ENCODE measurements at places on chromosomes 3 and 15. TPM values are rescaled to one million over a fixed set of nuclear protein-coding genes. Genes with fewer than 3 reads are reported as not detected.
A peak's percentile ranks its signal among the peaks of the same experiment; 100 is the strongest.

GRCh38 chr3:148289159-148289558, 408.5 kb upstream of the AGTR1 start:
- no peak for DNase-seq

GRCh38 chr3:171753025-171753472, 57.2 kb downstream of the PLD1 start:
- peak; percentile 99 for DNase-seq

DNA sequence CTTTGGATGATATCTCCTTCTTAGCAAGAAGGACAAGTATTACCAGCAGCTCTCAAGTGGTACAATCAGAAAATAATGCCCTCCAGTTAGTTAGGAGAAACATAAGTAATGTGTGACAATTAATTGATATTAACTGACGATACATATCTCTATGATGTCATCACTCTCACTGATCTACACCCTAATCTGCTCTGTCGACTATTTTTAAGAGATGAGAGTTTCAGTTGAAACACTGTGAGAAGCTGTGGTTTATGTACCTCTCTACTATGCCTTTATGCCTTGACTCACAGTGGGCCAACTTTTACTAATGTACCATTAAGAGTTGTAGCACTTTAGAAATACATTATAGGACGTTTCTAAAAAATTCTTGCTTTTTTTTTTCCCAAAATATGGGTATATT, 8.6 kb downstream of the CEP152 start:
- no peak for DNase-seq

DNA sequence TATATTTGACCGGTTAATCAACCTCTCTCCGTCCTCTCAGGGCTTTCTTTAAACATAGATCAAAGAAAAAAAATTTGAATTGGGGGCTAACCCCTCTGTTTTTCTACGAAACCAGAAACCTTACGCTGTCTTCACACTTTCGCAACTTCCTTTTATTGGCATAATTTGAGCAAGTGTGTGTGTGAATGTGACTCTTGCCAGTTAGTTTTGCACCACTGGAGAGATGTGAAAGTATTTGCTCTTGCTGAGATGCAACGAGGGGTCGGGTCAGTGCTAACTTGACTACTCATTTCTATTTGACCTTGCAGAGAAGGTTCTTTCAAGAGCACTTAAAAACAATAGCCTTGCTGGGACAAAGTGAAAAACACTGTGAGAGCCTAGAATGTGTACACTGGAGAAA, 81.2 kb downstream of the FAM43A start:
- no peak for DNase-seq

GRCh38 chr3:173889596-173889995, 492.1 kb downstream of the NLGN1 start:
- no peak for DNase-seq

DNA sequence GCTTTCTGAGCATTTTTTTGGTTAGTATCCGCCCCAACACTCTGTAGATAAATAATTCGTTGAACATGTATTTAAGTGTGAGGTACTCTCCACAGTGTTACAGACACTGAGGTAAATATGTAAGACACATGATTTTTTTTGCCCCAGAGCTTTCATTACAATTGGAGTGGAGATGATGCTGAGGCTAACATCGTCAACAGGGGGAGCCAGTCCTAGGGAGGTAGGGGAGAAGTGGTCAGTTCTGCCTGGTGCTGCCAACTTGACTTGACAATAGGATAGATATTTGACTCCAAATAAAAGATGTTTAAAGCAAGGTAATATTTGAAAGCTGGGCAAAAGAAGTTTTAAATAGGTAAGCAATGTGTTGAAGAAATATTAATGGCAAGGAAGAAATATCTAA, 295.7 kb downstream of the UNC13C start:
- DNase-seq: no peak

DNA sequence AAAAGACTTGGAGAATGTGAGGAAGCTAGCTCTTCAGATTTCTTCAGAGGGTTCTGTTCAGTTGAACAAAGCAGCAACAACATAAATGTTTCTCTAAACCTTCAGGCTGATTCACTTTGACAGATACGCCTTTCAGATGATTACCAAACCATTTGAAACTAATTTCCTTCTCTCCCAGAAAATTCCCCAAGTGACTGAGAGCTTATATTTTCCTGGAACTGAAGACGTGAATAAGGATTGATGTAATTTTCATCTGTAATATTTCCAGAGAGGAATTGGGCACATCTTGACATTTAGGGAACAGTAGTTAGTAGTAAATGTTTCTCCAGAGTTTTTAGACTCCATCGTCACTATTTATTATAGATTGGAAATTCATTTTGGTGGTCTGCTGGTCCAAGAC, 108.6 kb upstream of the AADACL2 start:
- DNase-seq: no peak

DNA sequence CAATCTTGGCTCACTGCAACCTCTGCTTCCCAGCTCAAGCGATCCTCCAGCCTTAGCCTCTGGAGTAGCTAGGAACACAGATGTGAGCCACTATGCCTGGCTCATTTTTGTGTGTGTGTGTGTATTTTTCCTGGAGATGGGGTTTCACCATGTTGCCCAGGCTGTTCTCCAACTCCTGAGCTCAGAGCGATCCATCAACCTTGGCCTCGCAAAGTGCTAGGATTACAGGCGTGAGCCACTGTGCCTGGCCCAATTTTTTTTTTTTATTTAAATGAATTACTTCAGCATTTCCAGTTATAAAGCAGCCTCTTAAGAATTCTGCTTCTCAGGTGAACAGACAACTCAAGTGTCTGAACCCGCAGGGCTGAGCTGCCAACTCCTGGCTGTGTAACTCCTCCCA, 20.1 kb upstream of the ST3GAL6 start:
- DNase-seq: no peak

- no peak for DNase-seq
Measured at GRCh38 chr15:101489237-101489598, 289 bp downstream of the PCSK6 start.

Gene TRPM1
- total RNA-seq: under 0.01 TPM

GRCh38 chr3:33111581-33111980, 2.2 kb upstream of the CRTAP start:
- no peak for DNase-seq

DNA sequence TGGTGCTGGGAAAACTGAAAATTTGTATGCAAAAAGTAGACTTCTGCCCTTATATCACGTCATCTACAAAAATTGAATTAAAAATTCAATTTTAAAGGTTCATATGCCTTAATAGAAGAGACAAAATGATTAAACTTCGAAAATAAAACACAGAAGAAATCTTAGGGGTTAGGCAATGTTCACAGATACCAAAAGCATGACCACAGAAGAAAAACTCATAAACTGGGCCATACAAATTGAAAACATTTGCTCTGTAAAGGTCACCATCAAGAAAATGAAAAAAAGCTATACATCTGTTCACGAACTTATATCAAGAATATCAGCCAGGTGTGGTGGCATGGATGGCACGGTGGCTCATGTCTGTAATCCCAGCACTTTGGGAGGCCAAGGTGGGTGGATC, 245.1 kb downstream of the PCCB start:
- no peak for DNase-seq

- DNase-seq: peak; percentile 33
Measured at GRCh38 chr3:55128225-55128823, 200.5 kb upstream of the LRTM1 start.

- no peak for DNase-seq
Measured at GRCh38 chr3:122167630-122168029, 15.8 kb upstream of the CASR start.

Gene SPESP1
- total RNA-seq: 4.2 TPM

GRCh38 chr3:30083315-30083714, 523.1 kb upstream of the TGFBR2 start:
- no peak for DNase-seq

DNA sequence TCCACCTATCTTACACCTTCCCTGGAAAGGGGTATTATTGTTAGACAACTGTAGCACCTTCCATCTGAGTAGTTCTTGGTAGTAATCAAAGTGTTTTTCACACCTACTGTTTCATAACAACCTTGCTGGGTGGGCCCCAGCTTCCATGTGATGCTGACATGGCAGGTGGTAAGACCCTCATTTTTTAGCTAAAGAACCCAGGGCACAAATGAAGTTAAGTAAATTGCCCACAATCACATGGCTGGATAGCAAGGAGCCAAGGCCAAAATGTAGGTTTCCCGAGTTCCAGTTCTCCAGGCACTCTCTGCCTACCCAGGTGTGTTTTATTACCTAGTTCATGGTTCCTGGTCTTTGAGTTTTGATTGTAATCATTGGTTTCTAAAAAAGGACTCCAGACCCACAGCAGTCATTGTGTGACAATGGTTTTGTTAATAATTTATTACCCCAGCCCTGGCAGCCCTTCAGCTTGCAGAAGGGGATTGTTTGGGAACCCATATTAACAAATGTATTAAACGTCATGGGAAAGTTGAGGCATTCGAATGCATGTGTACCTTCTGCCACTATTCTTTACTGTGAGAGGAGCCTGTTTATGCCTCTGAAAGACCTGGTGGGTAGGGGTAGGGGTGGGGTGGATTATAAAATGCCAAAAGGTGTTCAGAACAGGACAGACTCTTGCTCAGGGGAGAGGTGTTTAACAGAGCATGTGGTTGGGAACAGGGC, 222.2 kb upstream of the BHLHE40 start:
- no peak for DNase-seq

Gene REC114
- not detected for total RNA-seq

Gene INO80
- total RNA-seq: 23.7 TPM

Gene GOLGA6L4
- total RNA-seq: 1.3 TPM

DNA sequence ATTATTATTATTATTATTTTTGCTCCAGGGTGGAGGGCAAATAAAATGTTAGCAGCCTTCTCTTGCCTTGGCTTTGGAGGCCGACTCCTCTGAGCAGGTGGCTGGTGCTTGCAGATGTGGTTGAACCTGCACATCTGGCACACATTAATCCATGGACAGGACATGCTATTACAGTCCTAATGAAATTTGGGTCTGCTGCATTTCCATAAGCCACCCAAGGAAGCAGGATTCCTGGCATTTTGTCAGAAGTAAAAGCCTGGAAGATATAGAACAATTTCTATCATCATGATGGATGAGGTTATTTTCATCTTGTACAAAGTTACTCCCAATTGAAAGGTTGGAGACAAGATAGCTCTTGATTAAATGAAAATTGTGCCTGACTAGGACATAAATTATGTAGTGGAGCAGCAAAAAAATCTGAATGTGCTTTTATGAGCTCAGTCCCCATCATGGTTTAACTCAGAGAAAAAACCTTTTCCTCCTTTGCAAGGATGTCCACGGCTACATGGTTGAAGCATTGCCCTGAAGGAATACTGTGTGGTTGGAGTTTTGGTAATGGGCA, 130.9 kb upstream of the RGMA start:
- no peak for DNase-seq

Gene SLC38A3
- total RNA-seq: not detected

Gene CASR
- not detected for total RNA-seq

Gene OXTR
- 0.53 TPM for total RNA-seq

DNA sequence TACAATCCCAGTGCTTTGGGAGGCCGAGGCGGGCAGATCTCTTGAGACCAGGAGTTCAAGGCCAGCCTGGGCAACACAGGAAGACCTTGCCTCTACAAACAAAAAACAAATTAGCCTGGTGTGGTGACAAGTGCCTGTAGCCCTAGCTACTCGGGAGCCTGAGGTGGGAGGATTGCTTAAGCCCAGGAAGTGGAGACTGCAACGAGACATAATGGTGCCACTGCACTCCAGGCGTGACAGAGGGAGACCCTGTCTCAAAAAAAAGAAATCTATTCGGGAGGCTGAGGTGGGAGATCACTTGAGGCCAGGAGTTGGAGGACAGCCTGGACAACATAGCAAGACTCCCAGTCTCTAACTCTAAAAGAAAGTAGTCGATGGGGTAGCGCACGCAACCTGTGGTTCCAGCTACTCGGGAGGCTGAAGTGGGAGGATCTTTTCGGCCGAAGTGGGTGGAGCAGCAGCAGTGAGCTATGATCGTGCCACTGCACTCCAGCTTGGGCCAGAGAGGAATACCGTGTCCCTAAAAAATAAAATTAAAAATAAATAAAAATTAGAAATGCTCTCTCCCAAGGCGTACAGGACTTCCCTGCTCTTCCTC, 775 bp downstream of the C3orf33 start:
- no peak for DNase-seq

- DNase-seq: no peak
Measured at GRCh38 chr3:24145481-24145880, 200.4 kb downstream of the NR1D2 start.

- DNase-seq: no peak
Measured at GRCh38 chr3:175349168-175349567, 490.0 kb downstream of the NAALADL2 start.

- DNase-seq: no peak
Measured at GRCh38 chr15:98802187-98802586, 153.8 kb downstream of the IGF1R start.

DNA sequence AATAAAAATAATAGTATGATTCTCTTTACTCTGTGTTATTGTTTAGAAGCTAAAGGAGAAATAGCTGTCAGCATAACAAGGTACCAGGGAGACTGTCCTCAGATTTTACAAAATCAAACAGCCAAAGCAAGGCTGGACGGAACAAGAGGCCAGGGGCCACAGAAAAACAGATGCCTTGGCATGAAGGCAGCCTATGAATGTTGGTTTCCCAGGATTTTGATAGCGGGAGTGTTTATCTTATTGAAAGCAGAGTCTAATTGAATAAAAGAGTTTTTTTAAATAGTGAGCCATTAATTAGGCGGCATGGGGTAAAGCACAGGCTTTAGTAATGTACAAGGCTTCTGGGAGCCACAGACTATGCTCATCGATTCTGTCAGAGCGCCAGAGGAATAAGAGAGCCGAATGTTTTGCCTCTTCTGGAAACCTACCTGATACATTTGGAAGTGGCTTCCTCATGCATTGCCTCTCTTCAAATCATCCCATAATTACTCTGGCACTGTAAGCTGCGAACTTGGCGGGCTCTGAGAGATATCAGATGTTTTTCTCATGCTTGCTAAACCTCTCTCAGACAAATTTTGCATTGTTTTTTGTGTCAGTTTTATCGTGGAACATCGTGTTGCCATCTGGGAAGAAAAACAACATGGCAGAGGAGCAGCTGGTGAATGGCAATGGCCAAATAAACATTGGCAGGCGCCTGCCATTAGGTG, 30.4 kb upstream of the TMCO5A start:
- DNase-seq: no peak

- DNase-seq: no peak
Measured at GRCh38 chr3:137300703-137301102, 342.9 kb downstream of the IL20RB start.

- peak; percentile 49 for DNase-seq
Measured at GRCh38 chr3:177283983-177284382, 86.7 kb upstream of the TBL1XR1 start.

Gene SAMMSON
- total RNA-seq: not detected
